ENCODE measurements at places on chromosomes 11 and 22.

GRCh38 chr11:59174664-59175033, 2.7 kb downstream of the DTX4 start:
- DNase-seq, result no peak

- no peak for DNase-seq
Observed at GRCh38 chr11:76131671-76132631, 74.4 kb downstream of the WNT11 start.

GRCh38 chr22:46578824-46579561, 41.2 kb upstream of the GRAMD4 start:
- no peak for DNase-seq

- no peak for DNase-seq
Observed at GRCh38 chr22:36961626-36962025, 48.2 kb downstream of the CSF2RB start.

GRCh38 chr22:41668971-41669911, 19.4 kb downstream of the SNU13 start:
- DNase-seq, result no peak

DNA sequence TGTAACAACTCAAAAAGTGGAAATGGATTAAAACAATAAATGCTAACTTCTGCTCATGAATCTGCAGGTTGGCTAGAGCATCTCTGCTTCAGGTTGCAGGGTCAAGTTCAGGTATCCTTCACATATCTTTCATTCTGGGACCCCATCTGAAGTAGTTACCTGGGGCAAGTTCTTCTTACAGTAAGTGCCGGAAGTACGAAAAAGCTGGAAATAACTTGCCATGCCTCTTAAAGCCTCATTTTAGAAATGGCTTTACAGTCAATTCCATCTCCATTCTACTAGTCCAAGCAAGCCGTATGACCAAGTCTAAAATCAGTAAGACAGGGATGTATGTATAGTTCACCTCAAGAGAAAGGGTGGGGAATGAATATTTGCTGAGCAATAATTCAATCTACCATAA, 93.7 kb downstream of the FCHSD2 start:
- DNase-seq, result no peak

DNA sequence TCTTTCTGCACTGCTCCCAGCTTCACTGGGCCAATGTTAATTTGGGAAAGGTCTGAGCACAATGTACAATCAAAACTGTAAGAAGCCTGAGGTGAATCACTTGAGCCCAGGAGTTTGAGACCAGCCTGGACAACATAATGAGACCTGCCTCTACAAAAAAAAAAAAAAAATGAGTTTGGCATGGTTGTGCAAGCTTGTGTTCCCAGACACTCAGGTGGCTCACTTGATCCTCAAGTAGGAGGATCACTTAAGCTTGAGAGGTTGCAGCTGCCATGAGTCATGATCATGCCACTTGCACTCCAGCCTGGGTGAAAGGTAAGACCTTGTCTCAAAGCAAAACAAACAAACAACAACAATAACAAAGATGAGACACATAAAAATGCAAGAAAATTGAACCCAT, 38.6 kb upstream of the SC5D start:
- DNase-seq, result no peak
